Ascending aorta (tissue), 2 donors: ENCODE measurements at places on chromosomes 1 and 21. TPM values are rescaled to one million over a fixed set of nuclear protein-coding genes. Genes with fewer than 3 reads are reported as not detected.

Gene PDE4B
- total RNA-seq: 4.5 TPM

Gene CCDC190
- total RNA-seq: 1.9 TPM

Gene HES4
- 285 TPM for total RNA-seq

DNA sequence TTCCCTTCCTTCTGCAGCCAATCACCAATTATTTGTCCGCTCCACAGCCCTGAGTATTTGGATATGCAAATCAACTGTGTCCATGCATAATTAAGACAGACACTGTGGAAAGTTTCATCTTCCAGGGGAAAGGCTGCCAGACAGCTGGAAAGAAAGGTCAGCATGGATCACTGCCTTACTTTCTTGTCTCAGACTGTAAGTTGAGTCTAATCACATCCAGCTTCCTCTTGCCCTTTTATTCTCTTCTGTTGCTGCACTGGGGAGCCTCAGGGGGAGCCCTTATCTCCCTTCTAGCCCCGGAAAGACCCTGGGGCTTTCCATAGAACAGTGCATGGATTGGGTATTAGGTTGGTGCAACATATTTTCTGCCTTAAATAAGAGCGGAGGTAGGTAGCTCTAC lies 182.9 kb downstream of the OMA1 start:
- DNase-seq: no peak
